Right ventricle myocardium inferior (tissue), 1 donor: ENCODE measurements at places on chromosomes 12 and 14. TPM values are rescaled to one million over a fixed set of nuclear protein-coding genes. Genes with fewer than 3 reads are reported as not detected.

The CAPZA3 gene
- total RNA-seq = not detected

DNA sequence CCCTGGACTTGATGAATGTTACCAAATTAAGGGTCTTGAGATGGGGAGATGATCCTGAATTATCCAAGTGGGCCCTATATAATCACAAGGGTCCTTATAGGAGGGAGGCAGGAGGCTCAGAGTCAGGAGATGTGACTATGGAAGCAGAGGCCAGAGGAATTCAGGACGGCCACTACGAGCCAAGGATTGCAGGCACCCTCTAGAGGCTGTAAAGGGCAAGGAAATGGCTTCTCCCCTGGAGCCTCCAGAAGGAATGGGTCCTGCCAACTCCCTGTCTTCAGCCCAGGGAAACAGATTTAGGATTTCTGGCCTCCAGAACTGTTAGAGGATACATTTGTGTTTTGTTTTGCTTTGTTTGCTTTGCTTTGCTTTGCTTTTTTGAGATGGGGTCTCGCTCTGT, 8.8 kb downstream of the BDKRB1 start:
- DNase-seq = no peak

DNA sequence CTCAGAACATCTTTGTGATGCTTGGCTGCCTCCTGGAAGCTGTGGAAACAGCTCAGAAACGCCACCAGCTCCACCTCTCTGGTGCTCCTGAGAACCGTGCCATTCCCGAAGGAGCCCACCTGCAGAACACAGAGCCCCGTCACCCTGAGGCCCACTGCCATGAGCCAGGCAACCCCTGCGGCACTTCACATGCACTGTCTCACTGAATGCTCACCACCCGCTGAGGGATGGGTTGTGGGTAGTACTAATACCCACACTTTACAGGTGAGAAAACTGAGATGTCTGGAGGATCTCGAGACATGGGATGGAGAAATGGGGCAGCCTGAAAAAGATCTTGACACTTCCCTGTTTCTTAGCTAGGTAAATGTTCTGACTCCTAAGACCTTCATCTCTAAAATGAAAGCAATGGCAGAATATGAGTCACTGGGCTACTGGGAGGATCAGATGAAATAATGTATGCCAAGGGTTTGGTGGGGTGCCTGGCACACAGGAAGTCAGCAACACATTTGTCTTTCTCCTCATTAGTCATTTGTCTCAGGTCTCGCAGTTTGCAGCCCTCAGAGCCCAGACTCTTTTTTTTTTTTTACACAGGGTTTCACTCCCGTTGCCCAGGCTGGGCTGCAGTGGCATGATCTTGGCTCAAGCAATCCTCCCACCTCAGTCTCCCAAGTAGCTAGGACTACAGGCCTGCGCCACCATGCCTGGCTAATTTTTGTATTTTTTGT, 5.3 kb downstream of the OASL start:
- DNase-seq = no peak

The B3GNT4 gene
- not detected for total RNA-seq

The LRTM2 gene
- not detected for total RNA-seq

DNA sequence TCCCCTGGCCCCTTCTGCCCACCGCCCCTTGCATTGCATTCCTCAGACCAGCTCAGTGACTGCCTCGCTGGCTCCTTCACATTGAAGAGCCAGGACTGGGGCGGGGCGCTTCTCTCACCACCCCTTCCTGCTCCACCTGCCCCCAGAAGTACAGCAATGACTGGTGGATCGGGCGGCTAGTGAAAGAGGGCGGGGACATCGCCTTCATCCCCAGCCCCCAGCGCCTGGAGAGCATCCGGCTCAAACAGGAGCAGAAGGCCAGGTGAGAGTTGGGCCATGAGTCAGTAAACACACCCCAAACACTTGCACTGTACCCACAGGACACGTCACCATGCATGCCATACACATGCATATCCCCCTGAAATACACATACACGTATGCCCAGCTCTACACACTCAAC, 5.8 kb downstream of the CACNB3 start:
- no peak for DNase-seq

The KCNMB4 gene
- 1.6 TPM for total RNA-seq

- DNase-seq = no peak
Measured at GRCh38 chr12:102638777-102639176, 158.4 kb upstream of the IGF1 start.
